ENCODE measurements at places on chromosomes 11 and 22.
A peak's percentile ranks its signal among the peaks of the same experiment; 100 is the strongest.

DNA sequence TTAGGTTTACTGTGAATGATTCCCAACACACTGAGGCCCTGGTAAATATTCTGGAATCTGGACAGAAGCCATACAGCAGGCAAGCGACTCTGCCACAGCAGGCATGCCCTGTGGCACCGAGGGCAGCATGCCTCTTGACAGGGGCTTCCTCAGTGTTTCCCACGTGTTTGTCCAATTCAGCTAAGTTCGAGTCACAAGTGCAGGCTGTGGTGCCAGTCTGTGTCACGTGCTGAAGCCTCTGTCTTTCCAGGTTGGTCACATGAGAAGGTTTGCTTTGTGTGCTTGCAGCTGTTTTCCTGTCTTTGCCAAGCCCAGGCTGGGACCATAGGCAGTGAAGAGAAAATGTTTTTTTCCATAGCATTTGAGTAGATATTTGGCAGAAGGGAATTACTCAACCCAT lies 2.4 kb upstream of the PPFIBP2 start:
- DNase-seq = no peak

GRCh38 chr11:119315131-119316015 lies 1.6 kb downstream of the MCAM start:
- DNase-seq = no peak

- no peak for DNase-seq
Measured at GRCh38 chr11:102920118-102920684, 35.3 kb downstream of the MMP13 start.

- DNase-seq = no peak
Measured at GRCh38 chr22:26565889-26566288, 24.0 kb downstream of the TPST2 start.

- peak; percentile 76 for DNase-seq
Measured at GRCh38 chr11:45089251-45089650, 57.2 kb upstream of the PRDM11 start.

DNA sequence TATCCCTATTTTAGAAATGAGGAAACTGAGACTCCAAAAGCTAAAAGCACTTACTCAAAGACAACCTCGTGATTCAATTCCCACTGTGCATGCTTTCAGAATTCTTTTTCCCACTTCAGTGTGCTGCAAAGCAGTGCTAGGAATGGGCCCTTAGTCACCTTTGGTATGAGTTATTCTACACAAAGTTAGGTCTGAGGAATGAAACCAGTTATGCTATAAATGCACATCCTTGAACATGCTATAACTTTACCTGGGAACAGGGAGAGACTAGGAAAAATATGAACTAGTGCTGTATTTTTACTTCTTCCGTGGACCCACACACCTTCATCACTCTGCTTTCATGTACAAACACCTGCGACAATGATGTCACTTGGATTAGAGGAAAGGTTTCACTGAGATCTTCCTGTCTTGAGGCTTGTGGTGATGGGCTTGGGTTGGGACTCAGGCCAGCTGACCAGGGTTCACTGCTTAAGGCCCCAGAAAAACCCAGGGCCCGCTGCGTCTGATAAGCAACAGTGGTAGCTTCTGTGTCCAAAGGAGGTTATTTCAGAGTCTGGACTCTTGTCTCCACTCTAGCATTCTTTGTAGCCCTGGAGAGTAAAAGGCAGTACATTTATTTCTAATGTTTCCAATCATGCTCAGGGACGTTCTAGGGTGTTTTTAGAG lies 81.6 kb downstream of the ZC3H12C start:
- DNase-seq = no peak

- DNase-seq = no peak
Measured at GRCh38 chr11:133619973-133620372, 87.7 kb upstream of the OPCML start.

- DNase-seq = peak; percentile 60
Measured at GRCh38 chr11:110518809-110519514, 89.2 kb downstream of the FDX1 start.

DNA sequence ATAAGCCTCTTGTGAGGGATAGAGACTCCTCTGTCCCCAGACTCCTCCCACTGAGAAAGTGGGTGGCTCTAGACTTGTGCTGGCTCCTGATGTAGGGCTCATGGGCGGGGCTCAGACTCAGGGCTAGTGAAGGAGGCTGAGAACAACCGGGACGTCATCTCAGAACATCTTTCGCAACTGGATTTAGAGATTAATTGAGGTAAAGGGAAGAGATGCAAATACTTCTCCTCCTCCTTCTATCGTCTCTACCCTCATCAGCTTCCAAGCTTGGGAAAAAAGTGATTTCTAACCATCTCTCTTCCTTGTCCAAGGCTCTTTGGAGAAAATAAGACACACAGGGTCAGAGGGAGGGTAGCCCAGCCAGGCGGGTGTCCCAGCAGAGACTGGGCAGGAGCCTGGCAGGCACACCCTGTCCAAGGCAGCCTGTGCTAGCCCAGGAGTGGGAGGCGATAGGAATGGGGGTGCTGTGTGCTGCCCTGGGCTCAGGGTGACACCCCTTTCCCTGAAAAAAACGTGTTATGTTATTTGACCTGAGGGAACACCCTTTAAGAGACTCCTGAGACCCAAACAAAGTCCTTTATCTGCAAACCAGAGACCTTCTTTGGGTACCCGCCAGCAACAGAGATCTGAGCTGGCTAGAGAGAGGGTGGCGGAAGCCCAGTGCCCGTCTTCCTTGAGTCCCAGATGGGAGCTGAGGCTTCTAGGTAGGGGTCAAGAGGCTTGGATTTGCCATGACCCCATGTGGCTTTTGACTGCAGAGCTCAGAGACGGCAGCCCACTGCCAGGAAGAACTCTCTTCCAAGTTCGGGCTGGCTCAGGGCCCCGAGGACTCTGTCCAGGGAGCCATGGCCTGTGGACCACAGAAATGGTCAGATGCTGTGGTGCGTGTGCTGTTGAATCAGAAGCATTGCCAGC lies 160.9 kb downstream of the ADAMTS15 start:
- no peak for DNase-seq

DNA sequence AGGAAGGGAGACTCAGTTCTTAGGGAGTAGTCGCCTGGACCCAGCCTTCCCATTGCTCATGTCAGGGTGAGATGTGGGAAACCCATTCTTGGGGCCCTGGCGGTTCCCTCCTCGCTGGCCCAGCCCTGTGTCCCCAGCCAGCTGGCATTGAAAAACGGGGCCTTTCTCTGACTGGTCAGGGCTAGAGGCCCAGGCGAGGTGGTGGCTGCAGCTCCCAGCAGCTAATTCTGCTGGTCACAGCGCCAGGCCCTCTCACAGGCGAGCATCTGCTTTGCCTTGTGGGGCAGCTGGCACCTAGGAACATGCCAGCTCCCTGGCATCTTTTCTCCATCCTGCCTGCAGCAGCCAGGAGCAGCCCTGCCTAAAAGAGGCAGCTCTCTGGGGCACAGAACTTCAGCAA lies 20.1 kb downstream of the TSPAN18 start:
- no peak for DNase-seq

DNA sequence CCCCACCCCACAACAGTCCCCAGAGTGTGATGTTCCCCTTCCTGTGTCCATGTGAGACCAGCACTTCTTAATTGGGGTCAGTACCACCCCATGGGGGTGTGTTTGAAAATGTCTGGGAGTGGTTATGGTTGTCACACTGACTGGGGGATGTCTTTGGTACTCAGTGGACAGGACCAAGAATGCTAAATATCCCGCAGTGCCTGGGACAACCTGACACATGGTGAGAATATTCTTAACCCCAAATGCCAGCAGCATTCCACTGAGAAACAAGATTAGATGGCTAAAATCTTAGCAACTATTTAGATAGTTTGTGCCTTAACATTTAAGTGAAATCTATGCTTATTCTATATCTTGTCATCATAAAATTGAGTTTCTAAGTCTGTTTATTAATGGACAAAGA lies 177.5 kb upstream of the ZBED5 start:
- no peak for DNase-seq

DNA sequence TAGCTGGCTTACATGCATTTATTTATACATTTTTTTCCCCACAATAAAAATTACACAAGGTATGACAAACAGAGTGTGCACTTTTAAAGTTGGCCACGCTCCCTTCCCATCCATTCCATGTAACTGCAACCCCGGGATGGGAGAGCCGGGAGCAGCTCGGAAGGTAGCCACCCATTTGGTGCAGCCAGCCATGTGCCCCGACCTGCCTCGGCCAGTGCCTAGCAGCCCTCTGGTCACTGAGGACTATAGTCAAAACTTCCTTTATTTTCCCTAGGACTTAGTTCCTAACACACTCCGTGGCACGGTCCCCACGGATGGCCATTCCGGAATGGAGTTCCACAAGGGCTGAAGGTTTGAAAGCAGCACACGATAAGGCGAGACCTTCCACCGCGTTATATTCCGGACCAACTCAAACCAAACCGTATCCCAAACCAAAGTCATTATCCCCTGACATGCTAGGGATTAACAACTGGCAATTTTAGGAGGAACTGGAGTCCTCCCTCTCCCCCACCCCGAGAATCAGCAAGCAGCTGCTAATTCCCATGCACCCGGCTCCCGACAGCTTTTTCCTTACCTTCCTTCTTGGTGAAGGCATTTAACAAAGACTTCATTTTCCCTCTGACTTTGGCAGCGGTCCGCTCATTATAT lies 426.4 kb downstream of the SHANK2 start:
- no peak for DNase-seq

- no peak for DNase-seq
Measured at GRCh38 chr11:68011051-68011943, 1.2 kb downstream of the ALDH3B1 start.

GRCh38 chr22:21738966-21739365 lies 3.4 kb upstream of the YPEL1 start:
- no peak for DNase-seq

DNA sequence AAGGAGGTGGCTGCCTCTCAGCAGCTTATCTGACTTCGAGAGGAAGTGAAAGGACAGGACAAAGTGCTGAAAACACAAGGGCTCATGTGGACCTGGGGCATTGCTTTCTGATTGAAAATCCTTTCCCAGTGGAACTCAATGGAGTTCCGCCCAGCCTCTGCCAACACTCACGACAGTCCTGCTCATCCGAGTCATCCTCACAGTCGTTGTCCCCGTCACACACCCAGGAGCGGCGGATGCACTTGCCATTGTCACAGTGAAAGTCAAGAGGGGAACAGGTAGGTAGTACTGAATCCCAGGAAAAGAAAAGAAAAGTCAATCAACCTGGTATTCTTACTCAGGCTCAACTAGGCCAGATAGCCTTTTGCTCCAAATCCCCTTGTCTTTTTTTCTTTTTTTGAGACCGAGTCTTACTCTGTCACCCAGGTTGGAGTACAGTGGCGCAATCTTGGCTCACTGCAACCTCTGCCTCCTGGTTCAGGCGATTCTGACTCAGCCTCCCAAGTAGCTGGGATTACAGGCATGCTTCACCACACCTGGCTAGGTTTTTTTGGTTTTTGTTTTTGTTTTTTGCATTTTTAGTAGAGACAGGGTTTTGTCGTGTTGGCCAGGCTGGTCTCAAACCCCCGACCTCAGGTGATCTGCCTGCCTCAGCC lies 18.1 kb downstream of the LRP4 start:
- no peak for DNase-seq

DNA sequence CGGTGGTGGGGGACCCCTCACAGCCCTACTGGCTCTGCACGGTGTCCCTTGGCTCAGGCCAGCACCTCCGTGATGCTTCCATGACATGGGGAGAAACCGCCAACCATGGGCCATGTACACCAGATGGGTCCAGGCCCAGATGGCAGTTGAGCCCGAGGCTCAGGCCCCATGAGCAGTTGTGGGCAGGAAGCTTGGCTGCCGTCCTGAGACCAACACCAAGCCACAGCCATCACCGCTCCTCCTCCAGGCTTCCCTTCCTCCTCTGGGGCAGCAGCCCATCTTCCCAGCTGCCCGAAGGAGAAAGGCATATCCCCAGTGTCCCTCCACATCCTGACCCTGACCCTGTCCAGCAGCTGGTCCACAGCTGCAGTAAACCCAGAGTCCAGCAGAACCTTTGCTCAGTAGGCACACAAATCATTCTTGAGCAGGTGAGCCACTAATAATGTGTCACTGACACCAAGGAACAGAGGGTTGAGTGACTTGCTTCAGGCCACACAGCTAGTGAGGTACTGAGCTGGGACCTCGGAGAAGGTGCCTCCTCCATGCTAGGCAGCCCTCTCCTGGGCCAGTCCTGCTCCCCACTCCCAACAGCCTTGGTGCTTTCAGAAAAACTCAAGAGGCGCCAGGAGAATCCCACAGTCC lies 204.9 kb downstream of the CTTN start:
- no peak for DNase-seq

GRCh38 chr11:95993438-95994298 lies 69.8 kb upstream of the MTMR2 start:
- DNase-seq = no peak

- DNase-seq = no peak
Measured at GRCh38 chr11:101444164-101444563, 139.6 kb downstream of the TRPC6 start.

GRCh38 chr11:19447150-19447566 lies 206.4 kb upstream of the E2F8 start:
- DNase-seq = no peak

DNA sequence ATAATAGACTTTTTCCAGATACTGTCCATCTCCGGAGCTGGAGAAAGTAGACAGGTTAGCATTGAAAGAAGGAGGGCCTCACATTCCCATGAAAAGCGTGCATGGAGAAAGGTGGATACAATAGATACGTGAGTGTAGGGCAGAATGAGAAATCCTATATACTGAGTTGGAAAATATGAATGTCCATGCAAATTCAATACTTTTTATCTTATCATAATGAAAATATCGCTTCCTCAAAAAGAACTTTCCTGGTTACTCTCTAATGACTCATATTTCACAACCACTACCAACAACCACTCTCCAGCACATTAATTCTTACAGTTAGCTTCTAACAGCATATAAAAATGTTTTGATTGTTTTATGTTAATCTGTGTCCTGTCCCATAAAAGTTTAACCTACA lies 22.0 kb upstream of the MS4A6A start:
- no peak for DNase-seq

DNA sequence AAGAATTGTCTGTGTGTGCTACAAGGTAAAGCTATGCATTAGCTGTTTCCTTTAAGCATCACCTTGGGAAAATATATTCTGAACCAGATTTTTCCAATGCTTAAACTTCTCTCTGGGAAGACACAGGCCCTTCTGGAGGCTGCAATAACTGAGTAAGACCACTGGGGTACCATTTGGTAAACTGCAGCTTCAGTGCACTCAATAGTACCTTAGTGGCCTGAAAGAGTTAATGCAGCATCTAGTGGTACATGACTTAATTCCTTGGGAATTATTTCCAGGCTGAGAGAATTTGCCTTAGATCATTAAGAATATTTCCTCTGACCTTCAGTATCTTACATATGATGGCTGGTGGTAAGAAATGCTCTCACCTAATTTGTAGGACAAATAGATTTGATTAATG lies 727.4 kb downstream of the DLG2 start:
- DNase-seq = no peak

DNA sequence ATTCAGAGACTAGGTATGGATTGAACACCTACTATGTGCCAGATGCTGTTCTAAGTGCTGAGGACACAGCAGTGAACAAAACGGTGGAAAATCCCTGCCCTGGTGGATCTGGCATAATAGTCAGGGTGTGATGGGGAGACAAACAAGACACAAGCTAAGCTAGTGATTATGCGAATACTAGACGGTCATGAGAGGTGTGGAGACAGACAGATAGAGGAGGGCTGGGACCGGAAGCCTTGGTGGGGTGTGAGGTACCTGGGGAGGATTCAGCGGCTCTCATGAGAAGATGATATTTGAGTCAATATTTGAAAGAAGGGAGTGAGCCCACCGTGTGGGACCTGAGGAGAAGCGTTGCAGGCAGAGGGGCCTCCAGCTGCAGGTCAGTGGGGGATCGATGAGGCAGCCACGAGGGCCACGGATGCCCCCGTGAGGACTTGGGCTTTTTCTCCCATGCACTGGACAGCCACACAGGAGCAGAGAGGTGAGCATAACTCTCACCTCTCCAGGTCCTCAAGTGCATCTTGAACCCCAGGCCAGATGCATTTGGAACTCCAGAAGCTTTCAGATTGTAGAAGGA lies 4.7 kb downstream of the CD5 start:
- DNase-seq = no peak

- peak; percentile 22 for DNase-seq
Measured at GRCh38 chr11:105673089-105673488, 63.2 kb downstream of the GRIA4 start.

Measured in fibroblast of skin of left biceps (primary cell).